Activated CD4-positive, alpha-beta T cell treated with anti-CD3 and anti-CD28 coated beads, Interleukin-2, amount 50 U/mL, for 24 hours (primary cell): ENCODE measurements at places on chromosomes 1 and 21.
A peak's percentile ranks its signal among the peaks of the same experiment; 100 is the strongest.

GRCh38 chr1:64687725-64688327 lies 57.0 kb upstream of the RAVER2 start:
- no peak for DNase-seq

DNA sequence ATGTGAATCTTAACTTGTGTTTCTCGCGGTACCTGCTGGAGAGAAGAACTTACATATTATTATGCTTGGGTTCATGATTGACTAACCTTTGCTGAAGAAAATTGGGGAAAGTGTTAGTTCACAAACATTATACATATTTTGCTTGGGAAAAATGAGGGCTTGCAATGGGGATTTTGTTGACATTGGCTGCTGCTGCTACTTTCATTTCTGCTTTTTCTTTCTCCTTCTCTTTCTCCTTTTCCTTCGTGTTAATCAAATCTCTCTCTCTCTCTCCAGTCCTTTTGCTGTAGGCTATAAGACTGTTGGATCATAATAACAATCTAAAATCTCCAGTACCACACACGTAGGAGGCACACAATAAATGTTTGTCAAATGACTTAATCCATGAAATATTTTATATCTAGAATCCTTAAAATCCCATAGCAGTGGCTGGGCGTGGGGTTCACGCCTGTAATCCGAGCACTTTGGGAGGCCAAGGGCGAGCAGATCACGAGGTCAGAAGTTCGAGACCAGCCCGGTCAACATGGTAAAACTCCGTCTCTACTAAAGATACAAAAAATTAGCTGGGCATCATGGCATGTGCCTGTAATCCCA lies 23.0 kb downstream of the IRF2BP2 start:
- no peak for DNase-seq

DNA sequence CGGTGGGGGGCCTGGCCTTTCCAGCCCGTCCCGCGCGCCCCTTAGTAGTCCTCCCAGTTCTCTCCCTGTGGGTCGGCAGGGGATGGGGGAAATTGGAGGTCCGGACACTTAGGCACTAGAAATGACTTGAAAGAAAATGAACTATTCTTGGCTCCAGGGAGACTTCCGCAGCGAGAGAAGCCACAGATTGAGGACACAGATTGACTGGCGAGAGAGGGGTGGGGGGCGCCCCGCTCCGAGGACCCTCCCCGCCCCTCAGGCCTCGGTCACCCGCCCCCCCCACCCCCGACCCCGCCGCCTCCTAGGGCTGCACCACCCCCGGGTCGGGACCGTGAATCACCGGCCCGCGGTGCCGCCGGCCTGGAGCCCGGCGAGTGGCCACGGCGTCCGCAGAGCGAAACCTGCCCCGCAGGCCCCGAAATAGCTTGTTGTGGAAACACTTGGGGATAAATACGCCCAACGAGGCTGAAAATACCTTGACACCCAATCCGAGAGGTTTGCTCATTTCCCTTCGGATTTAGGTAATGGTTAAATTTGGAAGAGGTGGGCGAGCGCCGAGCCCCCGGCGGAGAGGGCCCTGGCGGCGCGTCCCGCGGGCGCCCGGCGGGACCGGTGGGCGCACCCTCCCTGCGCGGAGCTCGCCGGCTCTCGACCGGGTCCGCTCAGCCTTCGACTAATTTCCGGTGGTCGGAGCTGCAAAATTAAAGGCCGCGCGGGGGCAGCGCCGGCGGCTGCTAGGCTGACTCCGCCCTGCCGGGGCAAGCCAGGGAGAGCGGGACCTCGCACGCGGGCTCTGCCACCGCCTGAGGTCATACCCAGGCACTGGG lies at the start of gene GFI1:
TSS of gene GFI1 (minus strand) at position 675 of the 827 bp plus-strand sequence. CDS start 3,438 bp downstream, outside the sequence.
- peak; percentile 64 for DNase-seq

DNA sequence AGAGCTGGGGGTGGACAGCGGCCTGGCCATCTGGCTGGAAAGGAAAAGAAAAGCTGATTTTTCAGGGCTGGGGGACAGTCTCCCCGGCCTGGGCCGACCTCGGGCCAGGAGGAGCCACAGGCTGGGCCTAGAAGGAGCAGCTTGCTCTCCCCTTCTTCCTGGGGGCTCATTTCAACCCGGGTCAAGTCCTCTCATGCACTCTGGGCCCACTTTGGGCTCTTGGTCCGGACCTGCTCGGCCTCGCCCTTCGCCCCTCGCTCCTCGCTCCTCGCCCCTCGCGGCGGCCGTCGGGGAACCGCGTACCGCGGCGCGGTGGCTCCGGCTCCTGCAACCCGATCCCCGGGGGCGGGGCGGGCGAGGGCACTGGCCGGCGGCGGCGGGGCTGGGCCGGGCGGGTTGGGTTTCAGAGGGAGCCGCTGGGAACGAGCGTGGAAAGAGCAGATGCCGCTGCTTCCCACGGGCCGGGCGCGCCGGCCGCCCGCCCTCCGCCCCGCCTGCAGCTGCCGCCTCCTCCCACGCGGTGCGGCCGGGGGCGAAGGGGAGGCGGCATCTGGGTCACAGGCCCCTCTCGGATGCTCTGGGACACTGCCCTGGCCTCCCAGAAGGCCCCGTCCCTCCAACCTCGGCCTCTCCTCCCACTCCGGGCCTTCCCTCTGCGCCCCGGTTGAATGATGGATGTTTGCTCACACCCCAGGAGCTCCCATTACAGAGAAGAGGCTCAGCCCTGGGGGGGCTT lies 6.6 kb downstream of the HEYL start:
- no peak for DNase-seq

GRCh38 chr1:74053407-74053806 lies 144.6 kb downstream of the LRRIQ3 start:
- no peak for DNase-seq

DNA sequence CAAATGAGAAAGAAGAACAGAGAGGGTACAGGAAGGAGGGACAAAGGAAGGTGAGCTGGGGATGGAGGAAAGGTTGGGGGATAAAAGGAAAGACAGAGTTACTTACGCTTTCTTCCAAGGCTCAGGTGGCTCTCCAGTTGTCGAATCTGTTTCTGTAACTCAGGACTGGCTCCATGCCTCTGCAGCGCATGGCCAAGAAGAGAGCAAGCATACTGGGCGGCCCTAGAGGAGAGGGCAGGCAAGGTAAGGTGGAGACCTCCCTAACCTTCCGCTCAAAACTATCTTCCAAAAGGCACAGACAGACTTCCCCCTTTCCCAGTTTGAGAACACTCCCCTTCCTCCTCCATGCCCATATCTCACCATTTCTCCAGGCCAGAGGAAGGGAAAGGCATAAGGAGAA lies 922 bp downstream of the PEX11B start:
- no peak for DNase-seq

DNA sequence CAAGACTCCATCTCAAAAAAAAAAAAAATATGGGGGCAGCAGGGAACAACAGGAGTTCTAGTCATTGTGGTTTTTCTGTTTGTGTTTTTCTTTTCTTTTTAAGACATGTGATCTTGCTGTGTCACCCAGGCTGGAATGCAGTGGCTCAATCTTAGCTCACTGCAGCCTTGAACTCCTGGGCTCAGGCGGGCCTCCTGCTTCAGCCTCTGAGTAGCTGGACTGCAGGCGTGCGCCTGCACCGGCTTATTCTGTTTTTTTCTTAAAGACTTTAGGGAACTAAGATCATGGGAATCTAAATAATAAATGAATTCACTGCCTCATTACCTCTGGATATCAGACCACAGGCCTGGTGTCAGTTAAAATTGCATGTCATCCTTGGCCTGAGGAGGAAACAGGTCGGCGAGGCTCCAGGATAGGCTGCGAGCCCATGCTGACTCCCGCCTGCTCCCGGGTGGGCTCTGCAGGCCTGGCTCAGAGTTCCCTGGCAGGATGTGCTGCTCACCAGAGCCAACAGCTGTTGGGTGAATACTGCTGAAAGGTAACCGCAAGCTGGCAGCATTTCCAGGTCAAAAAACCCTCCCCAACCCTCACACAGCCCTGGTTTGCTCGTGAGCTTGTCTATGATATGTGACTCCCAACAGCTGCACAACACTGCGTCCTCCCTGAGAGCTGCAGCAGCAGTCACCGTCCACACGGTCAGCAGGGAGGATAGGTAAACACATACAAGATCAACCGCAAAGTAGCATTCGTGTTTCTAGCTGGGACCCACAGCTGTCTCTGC lies 58.1 kb downstream of the SCCPDH start:
- DNase-seq = no peak

DNA sequence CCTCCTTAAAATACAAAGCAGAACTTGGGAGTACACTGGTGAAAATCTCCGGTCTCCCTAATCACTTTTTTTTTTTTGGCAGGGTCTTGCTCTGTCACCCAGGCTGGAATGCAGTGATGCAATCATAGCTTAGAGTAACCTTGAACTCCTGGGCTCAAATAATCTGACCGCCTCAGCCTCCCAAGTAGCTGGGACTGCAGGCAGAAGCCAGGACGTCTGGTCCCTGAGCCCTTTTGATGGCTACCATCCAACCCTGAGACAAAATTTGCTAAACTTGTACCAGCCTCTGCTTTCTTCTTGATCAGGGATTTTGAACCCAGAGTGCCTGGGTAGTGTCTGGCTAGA lies 4.1 kb downstream of the L1TD1 start:
- DNase-seq = no peak

DNA sequence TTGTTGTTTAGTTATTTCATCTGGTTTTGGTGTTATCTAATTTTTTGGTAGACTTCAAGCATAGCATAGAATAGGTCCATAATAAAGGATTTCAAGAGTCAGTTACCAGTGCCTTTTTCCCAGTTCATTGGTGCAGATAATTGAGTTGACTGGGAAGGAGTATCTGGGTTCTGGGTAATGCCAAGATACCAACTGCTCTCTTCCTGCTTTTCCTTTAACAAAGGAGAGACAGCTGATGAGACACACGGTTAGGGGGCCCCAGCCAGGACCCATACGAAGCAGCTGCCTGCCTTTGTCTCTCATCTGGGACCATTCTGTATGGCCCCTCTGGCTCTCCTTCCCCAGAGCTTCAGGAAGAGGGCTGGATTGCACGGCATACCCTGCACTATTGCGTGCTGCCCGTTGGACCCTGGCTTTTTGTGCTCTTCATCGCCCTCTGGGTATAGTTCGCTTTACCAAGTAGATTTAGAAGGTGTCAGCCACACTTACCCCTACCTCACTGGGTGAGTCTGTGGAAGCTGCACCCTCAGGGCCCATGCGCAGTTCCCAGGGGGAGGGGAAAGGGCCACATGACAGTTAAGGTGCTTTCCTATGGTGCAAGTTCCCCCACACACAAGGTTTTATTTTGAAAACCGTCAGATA lies 7.0 kb downstream of the NAV1 start:
- no peak for DNase-seq

DNA sequence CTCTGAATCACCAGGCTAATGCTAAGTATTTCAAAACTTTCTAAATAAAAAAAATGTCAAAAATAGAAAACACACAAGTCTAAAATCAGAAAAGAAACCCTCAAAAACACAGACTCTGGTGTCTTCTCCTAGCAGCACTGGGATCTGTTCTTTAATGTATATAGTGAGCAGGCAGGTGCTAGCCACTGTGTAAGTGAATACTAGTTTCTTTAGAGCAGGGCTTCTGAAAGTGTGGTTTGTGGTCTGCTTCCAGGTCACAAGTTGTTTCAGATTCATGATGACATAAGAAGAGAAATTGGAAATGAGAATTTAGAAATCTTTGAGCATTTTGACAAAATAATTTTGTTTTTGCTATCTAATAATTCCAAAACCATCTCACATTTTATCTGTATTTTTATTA lies 763.1 kb downstream of the USP25 start:
- DNase-seq = no peak

GRCh38 chr1:38082769-38083263 lies 36.2 kb upstream of the POU3F1 start:
- no peak for DNase-seq

DNA sequence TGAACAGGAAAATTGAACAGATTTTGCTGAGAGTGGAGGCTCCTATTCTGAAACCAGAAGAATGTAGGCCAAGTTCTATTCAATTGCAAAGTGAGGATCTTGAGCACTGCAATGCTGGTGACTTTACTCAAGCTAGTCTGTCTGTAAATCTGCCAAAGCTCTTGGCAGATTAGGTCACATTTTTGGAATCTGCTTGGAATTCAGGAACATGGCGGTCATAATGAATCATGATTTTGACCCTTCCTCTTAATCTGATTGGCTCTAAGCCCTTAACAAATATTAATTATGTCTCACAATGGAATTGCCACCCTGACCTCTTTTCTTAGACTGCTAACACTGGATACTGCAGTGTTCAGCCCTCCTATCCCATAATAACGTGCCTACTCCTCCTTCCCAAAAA lies 7.2 kb upstream of the GNG12 start:
- no peak for DNase-seq

GRCh38 chr21:36429947-36430546 lies 44.9 kb downstream of the CHAF1B start:
- DNase-seq = peak; percentile 26

DNA sequence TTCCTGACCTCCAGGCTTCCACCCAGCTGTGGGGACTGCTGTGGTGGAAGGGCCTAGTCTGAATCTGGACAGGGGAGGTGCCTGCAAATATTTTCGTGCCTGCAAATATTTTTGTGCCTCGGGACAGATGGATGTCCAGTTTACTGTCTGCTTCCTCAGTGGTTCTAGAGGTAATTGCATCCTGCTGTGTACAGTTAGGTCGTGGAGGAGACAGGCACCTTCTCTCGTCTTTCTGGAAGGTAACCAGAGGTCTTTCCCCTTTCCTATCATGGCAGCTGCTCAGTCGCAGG lies 53.8 kb upstream of the TINAGL1 start:
- no peak for DNase-seq

- DNase-seq = no peak
These were observed 14.4 kb upstream of the IGSF5 start for GRCh38 chr21:39730418-39731157.

- DNase-seq = no peak
These were observed 57.0 kb upstream of the SYNC start for GRCh38 chr1:32759521-32759981.

GRCh38 chr1:97870589-97870988 lies 50.2 kb downstream of the DPYD start:
- no peak for DNase-seq

- no peak for DNase-seq
These were observed 593.3 kb upstream of the NCAM2 start for GRCh38 chr21:20404915-20405314.

DNA sequence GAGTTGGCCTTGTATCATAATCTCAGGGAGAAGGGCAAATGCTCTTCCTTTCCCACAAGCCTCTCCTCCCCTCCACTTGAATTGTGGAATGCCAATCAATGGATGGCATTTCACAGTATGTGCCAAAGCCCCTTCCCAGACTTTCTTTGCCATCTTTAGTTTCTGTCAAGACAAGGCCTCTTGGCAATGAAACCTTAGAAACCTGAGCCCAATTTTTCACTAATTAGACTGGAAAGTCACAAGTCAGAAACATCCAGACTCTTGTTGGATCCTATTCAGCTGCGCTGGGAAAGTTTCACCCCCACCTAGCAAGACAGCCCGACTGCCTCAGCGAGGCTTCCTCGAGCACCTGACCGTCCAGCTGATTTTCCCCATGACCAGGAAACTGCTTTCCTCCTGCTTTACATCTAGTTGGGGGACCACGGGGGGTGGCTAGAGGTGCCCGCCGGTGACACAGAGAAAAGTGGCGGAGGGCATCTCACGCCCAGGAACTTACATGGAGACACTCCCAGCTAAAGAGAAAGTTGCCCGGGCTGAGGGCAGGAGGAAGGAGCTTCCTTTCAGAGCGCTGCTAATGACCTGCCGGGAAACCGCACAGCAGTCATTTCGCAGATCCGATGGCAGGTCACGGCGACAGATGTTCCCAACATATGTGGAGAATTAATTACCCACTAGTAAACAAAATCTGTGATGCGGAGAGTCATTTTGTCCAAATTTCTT lies 302.6 kb upstream of the RRP15 start:
- no peak for DNase-seq
